CD8-positive, alpha-beta memory T cell (primary cell): ENCODE measurements at places on chromosomes 3 and 15.

DNA sequence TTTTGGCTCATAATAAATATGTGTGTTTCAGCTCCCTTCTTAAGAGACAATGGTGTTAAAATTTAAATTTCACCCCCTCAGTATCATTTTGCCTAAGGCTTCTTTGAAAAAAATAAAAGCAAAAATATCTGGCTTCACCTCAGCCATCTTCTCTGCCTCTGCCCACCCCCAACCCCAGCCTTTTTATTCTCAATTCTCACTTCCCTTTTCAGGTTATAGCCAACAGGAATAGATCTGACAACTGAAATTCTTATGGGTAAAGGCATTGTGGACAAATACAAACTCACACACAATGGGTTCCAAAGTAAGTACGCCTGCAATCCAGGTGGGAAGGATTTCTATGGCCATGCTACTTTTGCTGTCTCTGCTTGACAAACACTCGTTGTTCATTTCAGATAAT lies 399.0 kb upstream of the ARRDC4 start:
- DNase-seq: no peak

DNA sequence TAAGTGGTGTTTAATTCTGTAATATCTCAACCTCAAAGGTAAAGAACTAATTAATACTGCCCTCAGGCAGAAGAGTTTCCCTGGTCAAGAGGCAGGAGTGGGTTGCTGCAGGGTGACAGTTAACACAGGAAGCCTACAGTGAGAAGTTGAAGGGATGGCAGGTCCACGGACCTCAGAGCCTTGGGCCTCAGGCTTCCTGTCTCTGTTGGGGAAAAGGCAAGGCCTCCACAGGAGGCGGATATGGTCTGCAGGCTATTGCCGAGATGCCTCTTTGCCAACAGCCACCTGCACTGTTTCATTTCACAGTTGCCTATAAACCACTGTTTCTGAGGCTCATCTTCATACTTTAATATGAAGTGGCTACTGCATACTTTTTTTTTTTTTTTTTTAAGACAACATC lies 33.3 kb upstream of the RPN1 start:
- no peak for DNase-seq

GRCh38 chr3:34382859-34383258 lies 584.4 kb downstream of the PDCD6IP start:
- no peak for DNase-seq

DNA sequence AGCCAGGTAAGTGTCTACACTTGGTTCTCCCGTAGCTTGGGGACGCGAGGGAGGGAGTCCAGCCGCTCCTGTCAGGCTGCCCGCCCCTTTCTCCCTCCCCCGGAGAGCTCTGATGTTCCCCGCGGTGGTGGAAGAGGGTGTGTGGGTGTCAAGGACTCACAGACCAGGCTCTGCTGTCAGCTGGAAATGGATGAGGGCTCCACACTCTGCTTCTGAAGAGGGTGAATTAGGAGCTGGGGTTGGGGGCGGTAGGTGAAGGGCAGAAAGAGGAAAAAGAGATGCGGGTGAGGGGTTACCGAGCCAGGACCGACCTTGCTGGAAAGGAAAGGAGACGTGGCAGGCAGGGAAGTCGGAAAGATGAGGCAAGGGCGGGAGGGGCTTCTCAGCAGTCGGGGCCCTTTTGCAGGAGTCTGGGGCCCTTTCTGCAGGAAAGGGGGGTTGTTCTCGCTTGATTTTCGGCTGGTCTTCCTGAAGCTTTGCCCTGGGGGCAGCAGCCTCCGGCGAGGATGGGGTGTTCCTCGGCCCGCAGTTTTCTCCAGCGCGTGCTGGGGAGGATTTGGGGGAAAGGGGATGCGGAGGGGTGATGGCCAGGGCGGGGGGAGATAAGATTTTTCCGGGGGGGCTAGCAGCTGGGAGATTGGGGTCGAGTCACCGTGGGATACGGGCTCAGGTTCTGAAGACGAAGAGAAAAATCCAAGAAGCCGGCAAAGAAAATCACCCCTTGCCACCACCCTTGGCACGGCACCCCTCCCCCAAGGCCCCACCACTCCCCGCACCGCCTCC lies 602 bp upstream of the BAHD1 start:
- DNase-seq: peak; percentile 59

DNA sequence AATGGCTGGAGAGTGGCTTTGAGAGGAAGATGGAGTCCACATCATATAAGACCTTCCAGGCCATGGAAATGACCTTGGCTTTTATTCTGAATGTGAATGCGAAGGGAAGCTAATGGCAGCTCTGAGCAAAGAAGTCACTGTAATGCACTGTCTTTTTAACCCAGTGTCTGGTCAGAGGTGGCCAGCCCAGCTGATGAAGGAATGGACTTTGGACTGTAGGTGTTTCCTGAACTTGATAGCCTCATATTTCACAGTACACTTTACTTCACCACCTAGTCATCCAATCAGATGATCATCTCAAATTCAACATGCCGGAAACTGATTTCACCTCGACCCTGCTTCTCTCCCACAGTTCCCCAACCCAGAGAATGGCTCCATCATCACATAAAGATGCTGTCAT lies 33.4 kb downstream of the DCLK3 start:
- DNase-seq: no peak

GRCh38 chr15:48459571-48460442 lies 128.6 kb downstream of the DUT start:
- DNase-seq: no peak

DNA sequence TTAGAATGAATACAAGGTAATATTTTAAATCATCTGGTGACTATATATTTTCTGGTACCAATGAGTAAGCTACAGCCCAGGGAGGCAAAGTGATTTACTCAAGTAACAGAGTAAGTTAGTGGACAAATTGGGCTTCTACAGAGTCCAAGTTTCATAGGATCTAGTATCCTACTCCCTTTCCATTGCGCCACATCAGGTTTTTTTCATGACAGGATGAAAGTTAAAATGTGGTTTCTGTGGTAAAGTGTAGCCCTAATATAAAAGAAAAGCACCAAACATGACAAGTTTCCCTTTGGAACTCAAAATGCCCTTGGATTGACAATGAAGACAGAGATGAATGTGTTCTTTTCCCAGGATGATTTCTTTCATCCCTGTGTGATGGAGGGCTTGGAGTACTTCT lies 350.8 kb upstream of the ZNF385D start:
- DNase-seq: no peak

- no peak for DNase-seq
Observed at GRCh38 chr3:100198579-100199269, 62.1 kb upstream of the TBC1D23 start.

- no peak for DNase-seq
Observed at GRCh38 chr3:102017784-102018183, 168.5 kb downstream of the NFKBIZ start.

GRCh38 chr3:169554611-169555010 lies 108.9 kb downstream of the MECOM start:
- DNase-seq: no peak

DNA sequence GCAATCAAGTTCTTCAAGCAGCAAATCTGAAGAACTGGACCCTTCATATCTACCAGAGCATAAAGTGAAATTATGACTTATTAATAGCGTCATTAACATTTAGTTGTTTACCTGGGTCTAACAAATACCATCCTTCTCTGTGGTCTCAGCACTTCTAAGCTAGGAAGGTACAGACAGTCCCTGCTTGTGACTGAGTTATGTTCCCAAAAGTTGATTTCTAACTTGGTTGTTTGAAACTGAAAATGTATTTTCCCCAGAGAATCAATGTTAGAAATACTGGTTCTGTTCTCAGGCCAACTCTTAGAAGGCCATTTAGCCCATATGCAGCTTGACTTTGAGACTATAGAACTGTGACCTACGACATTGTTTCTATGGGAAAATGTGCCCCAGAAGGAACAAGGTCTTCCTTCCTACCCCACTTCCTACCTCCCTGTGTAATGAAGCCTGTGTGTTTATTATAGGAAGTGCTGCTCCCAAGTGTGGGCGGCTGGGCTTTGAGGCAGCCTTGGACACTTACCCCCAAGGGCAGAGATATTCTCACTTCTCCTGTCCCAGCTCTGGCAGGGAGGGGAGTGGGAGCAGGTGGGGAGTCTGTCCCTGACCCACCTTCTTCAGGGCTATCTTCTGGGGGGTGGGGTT lies 12.2 kb upstream of the MAPK6 start:
- no peak for DNase-seq

DNA sequence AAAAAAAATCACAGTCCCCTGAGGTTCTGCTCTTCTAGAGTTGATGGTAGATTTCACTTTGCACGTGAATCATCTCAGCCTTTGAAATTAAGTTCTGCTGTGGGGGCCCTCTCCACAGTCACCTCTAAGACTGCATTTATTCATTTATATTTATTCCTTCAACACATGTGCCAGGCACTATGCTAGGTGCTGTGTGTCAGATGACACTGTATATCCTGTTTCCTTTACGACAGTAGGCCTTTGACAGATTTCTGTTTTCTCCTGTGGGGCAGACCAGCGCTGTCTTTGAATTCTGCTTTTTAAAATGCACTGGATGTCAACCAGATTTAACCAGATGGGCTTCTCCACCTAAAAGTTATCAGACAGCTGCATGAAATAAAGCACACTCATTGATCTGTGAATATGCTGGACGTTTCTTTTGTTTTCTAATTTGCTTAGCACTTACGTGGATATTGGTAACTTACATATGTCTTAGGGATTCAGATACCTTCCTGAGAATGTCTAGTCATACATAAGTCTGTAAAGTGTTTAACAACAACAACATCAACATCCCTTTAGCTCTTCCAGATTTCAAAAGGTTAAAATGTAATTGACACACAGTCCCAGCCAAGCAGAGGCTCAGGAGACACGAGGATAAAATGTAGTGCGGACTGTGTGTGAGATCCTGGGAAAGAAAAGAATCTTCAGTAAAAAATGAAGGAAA lies 525.5 kb upstream of the MCTP2 start:
- no peak for DNase-seq

GRCh38 chr3:121998030-121998580 lies 23.9 kb downstream of the ILDR1 start:
- DNase-seq: no peak

DNA sequence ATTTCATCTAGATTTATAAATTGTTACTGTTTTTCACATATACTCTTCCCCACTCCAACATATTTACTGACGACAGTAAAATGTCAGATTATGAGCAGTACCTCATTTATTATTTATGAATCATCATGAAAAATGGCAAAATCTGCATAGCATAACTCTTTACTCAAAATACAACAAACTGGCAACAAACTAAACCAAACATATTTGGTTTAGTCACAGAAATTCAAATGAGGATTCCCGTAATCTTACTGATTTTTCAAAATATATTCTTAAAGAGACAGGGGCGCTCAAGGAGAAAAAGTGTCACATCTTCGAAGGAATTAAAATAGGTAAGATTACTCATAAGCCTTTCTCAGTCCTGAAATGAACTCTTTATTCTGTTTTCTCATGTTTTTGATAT lies 3.0 kb upstream of the GPR87 start:
- no peak for DNase-seq

DNA sequence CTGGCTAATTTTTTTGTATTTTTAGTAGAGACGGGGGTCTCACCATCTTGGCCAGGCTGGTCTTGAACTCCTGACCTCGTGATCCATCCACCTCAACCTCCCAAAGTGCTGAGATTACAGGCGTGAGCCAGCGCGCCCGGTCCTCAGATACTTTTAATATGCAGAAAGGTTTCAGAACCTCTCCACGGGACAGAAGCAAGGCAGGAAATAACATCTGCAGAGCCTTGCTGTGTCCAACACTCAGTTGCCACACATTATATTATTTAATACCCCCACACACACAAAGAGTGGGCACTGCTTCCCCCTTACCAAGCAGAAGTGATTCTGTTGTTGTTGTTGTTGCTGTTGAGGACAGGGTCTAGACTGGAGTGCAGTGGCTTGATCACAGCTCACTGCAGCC lies 28.0 kb downstream of the OSBPL10 start:
- no peak for DNase-seq

DNA sequence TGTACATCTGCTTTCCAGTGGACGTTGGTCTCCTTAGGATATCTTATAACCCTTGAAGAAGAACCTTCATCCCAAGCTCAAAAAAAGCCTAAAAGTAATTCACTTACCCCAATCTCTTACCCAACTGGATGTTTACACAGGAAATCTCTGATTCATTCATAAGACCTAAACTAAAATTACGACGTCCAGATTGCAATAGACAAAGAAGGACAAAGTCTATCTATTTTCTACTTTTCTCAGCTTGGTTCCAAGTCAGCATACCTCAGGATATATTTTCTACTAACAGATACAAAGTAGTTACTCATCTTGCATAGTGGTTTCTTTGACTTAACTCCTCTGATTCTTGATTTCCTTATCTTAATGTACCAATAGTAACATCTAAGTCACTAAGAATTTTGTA lies 669.9 kb downstream of the OTOL1 start:
- no peak for DNase-seq

DNA sequence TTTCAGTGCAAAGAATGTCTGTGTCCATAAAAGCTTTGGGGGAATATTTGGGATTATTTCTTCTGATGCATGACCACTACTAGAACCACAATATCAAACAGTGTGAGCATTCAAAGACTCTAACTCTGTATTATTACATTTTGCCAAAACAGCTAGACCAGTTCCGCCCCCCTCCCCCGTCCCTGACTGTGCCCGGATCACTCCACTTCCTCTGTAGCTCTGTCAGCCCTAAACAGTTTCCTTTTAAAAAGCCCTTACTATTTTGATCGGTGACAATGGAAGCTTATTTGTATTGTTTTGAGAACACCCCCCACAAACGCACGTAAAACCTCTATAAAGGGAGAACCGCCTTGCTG lies 36.6 kb upstream of the EPHB3 start:
- DNase-seq: no peak

DNA sequence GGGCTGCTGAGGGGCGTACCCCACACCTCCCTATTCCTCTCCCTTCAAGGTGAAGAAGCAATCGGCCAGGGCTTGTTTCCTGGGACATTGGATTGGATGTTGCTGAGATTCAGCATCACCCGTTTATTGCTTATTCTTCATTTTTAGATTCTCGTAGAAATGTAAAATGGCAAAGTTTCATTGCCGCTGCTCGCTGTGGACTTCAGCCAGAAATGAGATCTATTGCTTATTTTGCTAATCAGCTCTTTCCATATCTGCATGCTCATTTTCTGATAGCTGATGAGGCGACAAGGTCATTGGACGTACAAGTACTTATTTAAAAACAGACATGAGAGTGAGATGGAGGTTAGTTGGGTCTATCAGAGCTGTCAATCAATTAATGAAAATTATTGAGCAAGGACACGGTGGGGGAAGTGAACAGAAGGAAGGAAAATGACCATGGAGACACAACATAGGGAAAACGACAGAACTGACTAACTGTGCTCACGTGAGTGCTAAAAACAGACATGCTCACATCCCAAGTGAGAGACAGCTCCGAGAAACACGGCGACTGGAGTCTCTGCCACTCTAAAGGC lies 471.2 kb downstream of the NR2F2 start:
- DNase-seq: no peak

- DNase-seq: no peak
Observed at GRCh38 chr15:41943543-41944312, 28.6 kb downstream of the EHD4 start.

- DNase-seq: no peak
Observed at GRCh38 chr3:146589899-146590508, 15.1 kb downstream of the PLSCR5 start.
